ENCODE measurements at places on chromosomes 11 and 22. TPM values are rescaled to one million over a fixed set of nuclear protein-coding genes. Genes with fewer than 3 reads are reported as not detected.
A peak's percentile ranks its signal among the peaks of the same experiment; 100 is the strongest.

OR4D9 gene
- not detected for polyA plus RNA-seq

PNPLA5 gene
- polyA plus RNA-seq: not detected

PRR33 gene
- not detected for polyA plus RNA-seq

DNA sequence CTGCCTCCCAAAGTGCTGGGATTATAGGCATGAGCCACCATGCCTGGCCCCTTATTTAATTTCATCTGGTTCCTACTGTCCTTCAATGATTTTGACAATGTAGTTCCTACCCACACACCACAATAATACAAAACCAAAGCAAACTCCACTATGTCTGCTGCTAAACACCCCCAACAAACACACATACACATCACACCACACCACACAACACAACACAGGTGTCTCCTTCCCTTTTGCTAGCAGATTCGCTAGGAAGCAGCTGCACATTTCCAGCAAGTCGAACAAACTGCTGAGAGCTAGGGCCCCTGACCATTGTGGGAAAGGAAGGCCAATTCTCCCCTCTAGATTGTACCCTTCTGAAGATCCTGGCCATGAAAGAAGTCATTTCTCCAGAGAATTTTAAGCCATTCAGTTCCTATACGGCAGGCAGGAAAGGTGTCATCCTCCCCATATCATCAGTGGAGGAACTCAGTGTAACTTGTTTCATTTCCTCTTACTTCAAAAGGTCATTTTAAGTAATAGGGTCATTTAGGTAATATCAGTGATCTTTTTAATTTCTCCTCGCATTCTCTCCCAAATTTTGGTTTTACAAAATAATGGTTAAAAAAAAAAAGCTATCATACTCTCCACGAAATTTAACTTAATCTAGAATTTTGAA, 18.5 kb downstream of the NUMA1 start:
- DNase-seq: no peak

- no peak for DNase-seq
Observed at GRCh38 chr22:46867106-46867505, 104.7 kb downstream of the TBC1D22A start.

GRCh38 chr11:117232911-117233409, 489 bp downstream of the RNF214 start:
- DNase-seq: peak; percentile 83

DNA sequence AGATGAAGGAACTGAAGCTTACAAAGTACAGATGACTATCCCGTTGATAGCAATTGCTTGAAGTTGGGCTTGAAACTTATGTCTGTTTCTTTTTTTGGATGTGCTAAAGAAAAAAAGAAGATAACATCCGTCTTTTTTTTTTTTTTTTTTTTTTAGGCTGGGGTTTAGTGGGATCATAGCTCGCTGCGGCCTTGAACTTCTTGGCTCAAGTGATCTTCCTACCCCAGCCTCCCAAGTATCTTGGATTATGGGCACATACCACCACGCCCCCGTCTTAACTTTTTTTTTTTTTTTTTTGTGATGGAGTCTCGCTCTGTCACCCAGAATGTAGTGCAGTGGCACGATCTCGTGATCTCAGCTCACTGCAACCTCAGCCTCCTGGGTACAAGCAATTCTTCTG, 40.8 kb upstream of the SCN3B start:
- no peak for DNase-seq
